ENCODE measurements at places on chromosomes 3 and 15.

DNA sequence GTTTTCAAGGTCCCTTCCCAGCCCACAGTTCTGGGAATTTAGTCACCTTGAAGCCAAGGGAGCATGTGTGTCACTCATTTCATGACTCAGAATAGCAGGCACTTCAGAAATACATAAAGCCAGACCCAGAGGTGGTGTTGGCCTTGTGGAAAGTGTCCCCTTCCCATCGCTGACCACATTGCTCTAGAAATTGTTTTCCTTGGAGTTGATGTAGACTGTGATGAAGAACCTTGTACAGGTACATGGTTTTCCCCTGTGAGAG, 158.8 kb downstream of the SLCO3A1 start:
- DNase-seq, result no peak

GRCh38 chr3:95356764-95357501, 1294.1 kb downstream of the NSUN3 start:
- no peak for DNase-seq

- DNase-seq, result peak; percentile 95
Observed at GRCh38 chr15:69320977-69321554, 22.4 kb downstream of the PAQR5 start.

DNA sequence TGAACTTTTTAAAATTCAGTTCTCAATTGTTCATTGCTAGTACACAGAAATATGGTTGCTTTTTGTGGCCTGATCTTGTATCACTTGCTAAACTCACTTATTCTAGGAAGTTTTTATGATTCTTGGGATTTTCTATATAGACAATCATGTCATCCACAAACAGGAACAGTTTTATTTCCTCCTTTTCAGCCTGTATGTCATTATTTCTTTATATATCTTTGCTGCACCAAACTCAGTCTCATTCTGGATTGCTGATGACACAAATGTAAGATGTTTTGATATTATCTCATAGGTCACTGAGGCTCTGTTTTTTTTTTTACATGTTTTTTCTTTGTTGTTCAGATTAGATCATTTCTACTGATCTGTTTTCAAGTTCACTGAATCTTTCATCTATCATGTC, 71.7 kb downstream of the TTBK2 start:
- no peak for DNase-seq

DNA sequence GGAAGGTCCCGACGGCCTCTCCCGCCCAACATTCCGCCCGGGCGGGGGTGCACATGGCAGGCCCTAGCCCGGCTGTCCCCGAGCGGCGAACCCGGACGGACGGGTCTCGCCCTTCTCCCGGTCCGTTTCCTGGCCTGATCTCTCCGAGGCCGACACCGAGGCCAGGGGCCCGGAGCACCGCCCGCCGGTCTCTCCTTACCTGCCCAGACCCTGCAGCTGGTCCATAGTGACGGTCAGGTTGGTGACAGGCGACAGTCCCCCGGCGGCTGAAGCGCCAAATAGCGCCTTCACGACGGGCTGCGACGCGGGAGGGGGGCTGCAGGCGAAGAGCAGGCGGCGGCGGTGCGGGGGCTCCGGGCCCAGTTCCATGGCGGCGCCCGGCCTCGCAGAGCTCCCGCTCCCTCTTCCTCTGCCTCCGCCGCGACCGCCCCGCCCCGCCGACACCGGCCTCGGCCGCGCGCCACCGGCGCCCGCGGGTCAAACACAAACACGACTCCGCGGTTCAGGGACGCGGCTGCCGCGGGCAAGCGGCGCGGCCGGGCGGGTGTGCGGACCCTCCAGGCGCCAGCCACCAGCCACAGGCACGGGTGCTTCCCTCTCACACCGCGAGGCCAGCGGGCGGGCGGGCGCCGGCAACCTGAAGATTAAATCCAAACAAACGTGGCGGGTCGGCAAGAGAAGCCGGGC, 495 bp downstream of the CDC25A start:
- peak; percentile 80 for DNase-seq

GRCh38 chr15:42094512-42094963, at the start of gene PLA2G4D:
PLA2G4D (minus strand) TSS chr15:42094562; CDS start chr15:42094459, 103 bp downstream.
- peak; percentile 51 for DNase-seq

- DNase-seq, result no peak
Observed at GRCh38 chr3:114741066-114741465, 406.0 kb downstream of the ZBTB20 start.

- no peak for DNase-seq
Observed at GRCh38 chr3:179224584-179224983, 26.3 kb downstream of the KCNMB3 start.

DNA sequence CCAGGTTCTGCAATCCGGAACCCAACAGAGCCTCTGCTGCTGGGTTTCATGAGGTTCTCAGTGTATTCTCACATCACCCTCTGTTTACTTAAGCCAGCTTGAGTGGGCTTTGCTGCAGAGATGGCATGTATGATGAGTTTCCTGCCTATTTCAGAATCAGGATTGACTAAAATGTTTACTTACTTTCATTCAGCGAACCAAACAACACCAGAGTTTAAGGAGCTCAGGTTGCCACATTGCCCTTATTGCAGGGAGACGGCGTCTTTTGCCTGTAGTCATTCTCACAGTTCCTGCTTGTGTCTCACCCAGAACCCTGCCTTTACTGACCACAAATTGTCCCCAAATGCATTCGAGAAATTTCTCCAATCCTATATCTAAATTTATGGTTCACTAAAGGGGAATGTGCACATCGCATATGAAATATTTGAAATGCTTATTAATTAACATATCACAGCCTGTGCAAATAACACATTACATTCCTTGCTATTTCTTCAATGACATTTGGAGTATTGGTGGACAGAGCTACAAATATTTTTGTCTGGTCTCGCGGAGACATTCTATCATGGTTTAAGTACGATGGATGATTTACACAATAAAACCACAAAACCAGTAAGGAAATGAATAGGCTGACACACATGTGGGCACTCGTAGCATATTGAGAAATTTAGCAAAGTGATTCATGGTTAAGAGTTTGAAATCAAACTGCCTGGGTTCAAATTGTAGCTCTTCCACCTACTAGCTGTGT, 377.2 kb upstream of the CFAP20DC start:
- DNase-seq, result no peak

Measured in lung (tissue), 17 donors.